ENCODE measurements at places on chromosomes 3 and 15. TPM values are rescaled to one million over a fixed set of nuclear protein-coding genes. Genes with fewer than 3 reads are reported as not detected.

- no peak for DNase-seq
Observed at GRCh38 chr3:77506384-77506783, 466.5 kb downstream of the ROBO2 start.

- DNase-seq = no peak
Observed at GRCh38 chr3:63974451-63974850, 48.8 kb downstream of the PSMD6 start.

DNA sequence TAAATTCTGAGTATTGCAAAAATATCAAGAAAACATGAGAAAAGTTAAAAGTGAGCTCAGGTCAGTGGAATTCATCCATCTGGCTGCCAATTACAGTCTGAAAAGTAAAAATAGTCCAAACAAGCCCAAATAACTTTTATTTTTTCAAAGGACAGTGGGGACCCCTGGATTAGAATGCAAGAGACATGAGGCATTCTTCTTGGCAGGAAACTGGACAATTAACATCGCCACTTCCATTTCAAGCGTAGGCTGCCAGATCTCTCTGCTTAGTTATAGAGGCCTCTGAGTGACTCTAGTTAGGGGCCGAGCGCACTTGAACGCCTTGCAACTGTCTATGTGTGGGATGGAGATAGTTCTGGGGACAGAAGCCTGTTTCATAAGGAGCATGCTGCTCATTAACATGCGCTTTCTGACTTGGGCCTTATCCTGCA is 189.1 kb downstream of the GHSR start:
- DNase-seq = no peak

- DNase-seq = no peak
Observed at GRCh38 chr3:172217877-172218276, 178.5 kb downstream of the FNDC3B start.

DNA sequence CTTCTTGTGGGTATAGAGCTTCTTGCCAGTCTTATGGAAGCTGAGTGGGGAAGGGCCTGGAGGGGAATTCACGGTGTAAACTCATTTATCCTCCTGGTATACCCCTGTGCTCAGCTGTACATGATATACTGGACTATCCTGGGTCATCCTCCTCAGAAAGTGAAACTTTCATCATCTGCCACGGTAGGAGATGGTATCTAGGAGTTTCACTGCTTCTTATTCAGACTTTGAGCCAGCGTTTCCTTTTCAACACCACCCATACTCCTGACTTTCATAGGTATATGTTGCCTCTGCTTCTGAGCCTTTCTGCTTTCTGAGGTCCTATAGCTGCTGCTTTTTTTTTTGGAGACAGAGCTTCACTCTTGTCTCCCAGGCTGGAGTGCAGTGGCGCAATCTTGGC is 15.6 kb downstream of the SENP5 start:
- DNase-seq = no peak

- no peak for DNase-seq
Observed at GRCh38 chr3:3685721-3686120, 113.5 kb upstream of the LRRN1 start.

DNA sequence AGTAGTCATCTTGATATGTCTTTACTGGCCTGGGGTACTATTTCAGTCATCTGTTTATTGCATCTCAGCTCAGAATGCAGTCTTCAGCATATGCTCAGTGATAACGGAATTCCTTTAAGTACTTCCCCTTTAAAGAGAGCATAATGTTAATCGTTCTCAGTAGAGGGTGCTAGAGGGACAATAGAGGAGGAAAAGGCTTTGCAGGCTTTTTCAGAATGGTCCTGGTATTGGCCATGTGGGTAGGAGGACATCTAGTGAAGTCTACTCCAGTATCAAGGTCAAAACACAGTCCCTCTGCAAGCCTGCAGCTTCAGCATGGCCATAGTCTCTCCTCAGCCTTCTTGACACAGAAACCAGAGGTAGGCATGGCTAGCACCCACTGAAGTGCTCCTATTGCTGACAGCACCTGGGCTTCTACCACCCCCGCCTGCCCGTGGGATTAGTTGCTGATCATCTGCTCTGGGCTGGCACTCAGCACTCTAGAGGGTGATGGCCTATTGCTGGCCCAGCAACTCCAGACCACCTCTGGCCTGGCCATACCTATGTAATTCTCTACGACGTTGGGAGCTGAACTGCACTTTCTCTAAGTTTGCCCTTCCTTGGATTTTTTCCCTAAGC is 65.4 kb downstream of the KCNH8 start:
- DNase-seq = no peak

GRCh38 chr3:8156831-8157230 is 344.8 kb upstream of the LMCD1 start:
- DNase-seq = no peak

DNA sequence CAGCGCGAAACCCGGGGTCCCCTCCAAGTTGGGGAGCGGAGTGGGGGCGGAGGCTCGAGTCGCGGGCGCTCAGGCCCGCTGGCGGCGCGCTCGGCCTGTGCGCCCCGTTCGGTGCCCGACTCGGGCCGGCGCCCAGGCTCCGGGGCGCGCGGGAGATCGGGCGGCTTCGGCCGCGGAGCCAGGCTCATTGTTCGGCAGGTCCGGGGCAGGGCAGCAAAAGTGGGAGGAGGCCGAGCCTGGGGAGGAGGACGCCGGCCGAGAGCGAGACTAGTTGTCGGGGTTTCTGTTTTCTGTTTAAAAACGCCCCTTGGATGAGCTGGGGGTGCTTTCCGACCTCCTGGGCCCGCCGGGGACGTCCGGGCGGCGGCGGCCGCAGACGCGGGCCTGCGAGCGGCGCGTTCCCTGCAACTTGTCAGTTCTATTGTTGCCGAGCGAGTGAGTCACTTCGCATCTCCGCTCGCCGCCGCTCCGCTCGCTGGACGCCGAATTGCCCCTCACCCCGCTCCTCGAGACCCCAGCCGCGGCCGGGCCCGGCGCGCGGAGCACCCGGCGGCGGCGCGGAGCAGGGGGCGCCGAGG is 676 bp downstream of the TCF12 start:
- peak; percentile 61 for DNase-seq

- DNase-seq = no peak
Observed at GRCh38 chr3:557972-558371, 361.4 kb downstream of the CHL1 start.

- DNase-seq = no peak
Observed at GRCh38 chr3:41679374-41679773, 282.5 kb downstream of the ULK4 start.

DNA sequence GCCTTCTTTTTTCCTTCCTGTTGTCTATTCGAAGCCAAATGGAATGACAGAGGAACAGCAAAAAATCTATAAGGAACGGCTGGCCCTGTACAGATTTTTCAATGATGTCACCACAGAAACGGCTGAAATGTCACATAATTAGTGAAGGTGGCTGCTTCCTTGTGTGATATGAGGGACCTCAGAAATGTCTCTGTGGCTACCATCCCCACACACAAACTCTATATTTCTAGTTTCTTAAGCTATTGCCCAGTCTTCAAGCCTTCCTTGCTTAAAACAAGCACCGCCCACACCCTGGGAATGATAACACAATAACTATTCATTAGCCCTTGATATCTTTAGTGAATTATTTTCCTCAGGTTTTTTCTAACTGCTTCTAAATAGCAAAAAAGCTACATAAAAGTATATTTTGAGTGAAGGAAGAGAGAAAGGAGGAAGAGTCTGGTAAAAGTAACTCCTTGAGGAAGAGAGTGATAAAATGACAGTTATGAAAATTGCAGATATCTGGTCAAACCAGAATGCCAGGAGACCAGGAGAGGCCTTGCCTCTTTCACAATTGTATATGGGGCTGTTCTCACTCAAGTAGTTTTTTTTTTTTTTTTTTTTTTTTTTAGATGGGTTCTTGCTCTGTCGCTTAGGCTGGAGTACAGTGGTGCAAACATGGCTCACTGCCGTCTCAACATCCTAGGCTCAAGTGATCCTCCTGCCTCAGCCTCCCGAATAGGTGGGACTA is 38.7 kb downstream of the FMN1 start:
- DNase-seq = no peak

DNA sequence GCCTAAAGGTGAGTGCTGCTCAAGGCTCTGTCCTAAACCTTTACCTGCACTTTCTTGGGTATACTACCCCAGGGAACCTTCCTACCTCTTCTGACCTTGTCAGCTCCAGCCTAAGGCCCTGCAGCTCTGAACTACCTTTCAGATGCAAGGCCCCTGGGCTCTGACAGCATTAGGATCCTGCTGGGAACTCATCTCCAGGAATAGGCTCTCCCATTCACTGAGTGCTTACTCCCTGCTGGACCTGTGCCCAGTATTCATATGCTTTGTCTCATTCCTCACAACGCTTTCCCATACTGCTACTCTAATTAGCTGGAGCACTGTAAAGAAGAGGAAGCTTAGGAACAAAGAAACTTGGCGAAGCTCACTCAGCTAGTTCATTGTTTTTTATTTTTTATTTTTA is 53.8 kb upstream of the RAB6B start:
- no peak for DNase-seq

DNA sequence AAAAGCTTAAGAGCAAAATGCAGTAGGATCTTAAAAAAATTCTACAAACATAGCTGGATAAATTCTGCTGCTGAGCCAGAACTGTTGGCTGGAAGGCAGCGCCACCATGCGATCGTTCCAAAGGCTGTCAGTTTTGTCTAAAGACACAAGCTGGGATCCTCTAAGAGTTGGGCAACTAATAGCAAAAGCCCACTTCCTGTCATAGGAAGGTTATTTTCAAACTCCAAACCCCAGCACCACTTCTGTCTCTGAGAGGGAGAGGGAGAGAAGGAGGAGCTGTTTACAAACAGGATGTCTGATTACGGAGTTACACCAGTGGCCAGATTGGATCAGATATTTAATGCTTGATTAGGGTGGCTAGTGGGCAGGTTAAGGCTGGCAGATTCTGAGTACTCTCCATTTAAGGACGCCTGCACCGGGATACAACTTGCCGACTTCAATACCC is 44.0 kb downstream of the EIF4E3 start:
- DNase-seq = peak; percentile 63

GRCh38 chr15:76514282-76514681 is 177.7 kb downstream of the ISL2 start:
- no peak for DNase-seq

DNA sequence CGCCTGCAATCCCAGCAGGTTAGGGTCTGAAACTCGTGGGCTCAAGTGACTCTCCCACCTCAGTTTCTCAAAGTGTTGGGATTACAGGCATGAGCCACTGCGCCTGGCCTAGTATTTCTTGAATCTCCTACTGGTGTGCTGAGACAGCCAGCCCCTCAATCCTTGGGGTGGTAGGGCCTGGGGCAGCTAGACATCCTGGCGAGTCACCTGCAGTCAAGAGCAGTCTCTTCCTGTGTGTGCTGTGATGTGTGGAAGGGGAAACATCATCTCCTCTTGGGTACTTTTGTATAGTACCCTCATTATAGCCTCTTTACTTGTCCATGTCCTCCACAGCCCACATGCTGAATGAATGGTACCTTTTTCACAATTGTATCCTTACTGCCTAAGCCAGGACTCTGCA is 4.9 kb upstream of the HEXA start:
- no peak for DNase-seq

- DNase-seq = no peak
Observed at GRCh38 chr3:181906338-181906737, 194.6 kb downstream of the SOX2 start.

DNA sequence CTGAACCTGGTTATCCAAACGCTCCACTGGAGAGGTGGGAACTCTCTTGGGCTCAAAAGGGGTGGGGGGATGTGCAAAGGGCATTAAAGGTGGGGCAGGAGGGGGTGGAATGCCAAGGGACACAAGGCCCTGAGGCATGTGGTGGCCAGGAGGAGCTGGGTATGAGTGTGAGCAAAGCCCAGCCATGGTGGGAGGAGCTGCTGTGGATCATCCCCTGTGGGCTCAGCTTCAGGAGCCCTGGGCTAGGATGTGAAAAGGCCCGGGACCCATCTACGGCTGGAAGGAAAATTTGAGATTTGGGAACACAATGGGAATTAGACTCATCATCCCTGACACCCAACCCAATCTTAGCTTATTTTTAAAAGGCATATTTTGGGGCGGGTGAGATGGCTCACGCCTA is 33.3 kb downstream of the MGLL start:
- DNase-seq = no peak

DNA sequence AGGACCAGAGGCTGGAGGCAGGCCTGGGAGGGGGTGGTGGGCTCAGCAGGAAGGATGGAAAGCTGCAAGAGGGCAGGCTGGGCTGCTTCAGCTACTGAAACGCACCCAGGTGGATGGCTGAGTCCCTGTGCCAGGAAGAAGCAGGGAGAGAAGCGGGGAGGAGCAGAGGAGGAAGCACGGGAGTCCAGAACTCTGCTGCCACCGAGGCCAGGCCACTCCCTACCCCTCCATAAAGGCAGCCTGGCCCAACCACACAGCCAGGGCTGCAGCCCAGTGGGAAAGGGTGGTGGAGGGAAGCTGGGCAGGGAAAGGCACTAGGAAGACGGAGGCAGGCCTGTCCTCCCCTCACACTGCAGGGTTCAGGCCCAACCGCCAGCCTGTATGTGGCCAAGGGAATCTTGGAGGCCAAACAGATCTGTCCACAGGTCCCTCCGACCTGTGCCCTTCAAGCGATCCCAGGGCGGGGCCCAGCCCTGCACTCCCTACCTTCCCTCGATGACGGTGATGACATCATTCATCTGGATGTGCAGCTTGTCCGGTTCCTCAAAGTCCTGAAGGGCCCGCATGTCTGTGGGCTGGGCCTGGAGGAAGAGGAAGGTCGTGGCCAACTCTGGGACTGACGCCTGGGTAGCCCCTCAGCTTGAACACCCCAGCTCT is 30.5 kb downstream of the TNK2 start:
- DNase-seq = peak; percentile 65

DNA sequence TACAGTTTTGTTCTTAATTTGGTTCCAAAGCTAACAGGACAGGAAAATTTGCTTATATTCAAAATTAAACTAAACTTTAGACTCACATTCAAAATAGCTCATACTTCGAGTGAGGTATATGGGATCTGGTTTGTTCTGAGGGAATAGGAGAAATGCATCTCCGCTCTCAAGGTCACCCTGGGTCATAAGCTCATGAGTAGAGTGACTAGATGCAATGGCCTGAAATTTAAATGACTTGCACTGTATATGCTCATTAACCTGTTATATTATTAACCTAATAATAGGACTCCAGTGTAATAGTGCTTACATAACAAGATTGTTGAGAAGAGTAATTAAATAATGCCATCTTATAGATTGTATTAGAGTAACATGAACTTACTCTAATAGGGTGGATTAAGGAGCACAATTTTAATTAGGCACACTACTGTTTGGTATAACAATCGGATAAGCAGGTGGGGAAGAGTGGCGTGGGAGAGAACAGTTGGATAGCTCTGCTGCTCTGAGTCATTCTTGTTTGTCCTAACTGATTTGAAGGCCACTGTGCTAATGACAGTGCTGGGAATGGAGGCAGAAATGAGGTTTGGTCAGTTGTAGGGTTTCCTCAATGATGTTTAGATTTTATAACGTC is 5.2 kb downstream of the NKTR start:
- DNase-seq = no peak

The OR5K2 gene
- total RNA-seq = not detected

The TNNC1 gene
- total RNA-seq = not detected

The EIF1B gene
- 90.2 TPM for total RNA-seq

The ZBBX gene
- total RNA-seq = not detected

The SLC4A7 gene
- 22.7 TPM for total RNA-seq

The RFC4 gene
- not detected for total RNA-seq

The CAV3 gene
- not detected for total RNA-seq

The MAP3K13 gene
- 17.2 TPM for total RNA-seq
